ENCODE measurements at places on chromosomes 4 and X.

DNA sequence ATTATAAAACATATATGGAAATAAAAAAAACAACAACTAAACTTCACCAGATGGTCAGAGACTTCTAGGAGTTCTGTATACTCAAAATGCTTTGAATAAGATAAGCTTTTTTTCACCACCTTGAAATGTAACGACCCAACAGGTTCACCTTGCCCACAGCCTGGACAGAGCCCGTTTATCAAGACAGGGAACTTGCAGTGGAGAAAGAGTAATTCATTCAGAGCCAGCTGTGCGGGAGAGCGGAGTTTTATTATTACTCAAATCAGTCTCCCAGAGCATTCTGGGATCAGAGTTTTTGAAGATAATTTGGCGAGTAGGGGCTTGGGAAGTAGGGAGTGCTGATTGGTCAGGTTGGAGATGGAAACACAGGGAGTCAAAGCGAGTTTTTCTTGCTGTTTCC, 38.5 kb downstream of the AGA start:
- no peak for DNase-seq

DNA sequence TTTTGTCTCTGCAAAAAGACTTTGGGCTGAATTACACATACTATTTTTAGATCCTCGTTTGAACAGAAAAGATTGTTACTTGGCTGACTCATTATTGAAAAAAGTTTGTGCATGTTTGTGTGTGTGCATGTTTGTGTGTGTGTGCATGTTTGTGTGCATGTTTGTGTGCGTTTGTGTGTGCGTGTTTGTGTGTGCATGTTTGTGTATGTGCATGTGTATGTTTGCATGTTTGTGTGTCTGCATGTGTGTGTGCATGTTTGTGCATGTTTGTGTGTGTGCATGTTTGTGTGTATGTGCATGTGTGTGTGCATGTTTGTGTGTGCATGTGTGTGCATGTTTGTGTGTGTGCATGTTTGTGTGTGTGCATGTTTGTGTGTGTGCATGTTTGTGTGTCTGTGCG, 201.1 kb upstream of the FAT1 start:
- no peak for DNase-seq

GRCh38 chr4:119165767-119166166, 30.1 kb downstream of the MYOZ2 start:
- DNase-seq = no peak

GRCh38 chrX:153611298-153612095, 12.6 kb upstream of the CCNQ start:
- DNase-seq = no peak

DNA sequence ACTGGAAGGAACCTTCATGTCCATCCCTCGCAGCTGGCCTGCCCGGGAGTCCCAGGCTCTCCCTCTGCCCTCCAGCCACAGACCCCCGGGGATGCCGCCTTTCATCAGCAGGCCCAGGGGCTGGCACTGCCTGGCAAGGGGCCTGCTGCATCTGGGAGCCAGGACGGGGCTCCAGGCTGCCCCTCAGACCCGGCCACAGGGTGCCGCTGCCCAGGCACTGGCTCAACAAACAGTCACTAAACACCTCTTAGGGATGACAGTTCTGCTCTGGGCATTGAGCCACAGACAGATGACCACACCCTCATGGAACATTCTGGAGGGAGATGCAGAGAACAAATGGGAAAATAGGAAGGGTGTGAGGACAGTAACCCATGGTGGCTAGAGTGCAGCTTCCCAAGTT, 109.3 kb downstream of the HMX1 start:
- DNase-seq = no peak

DNA sequence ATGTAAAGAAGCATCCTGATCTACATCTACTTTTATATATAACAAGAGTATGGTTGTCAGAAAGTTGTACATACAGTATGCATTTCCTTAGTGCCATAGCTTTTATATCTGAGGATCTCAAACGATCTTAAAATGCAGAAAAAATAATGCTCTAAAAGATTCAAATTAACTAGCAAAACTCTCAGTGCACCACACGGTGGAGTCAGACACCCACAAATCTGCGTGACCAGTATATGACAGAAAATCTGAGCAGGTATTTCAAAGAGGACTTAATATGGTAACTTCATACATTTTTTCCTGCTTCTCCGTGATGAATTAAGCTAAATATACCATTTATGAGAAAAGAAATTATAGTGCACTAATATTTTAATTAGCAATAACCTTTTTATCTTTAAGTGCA, 803.0 kb downstream of the DMD start:
- no peak for DNase-seq

- DNase-seq = no peak
Measured at GRCh38 chr4:2848449-2848848, 4.8 kb downstream of the ADD1 start.

- no peak for DNase-seq
Measured at GRCh38 chr4:163762741-163763140, 268.3 kb downstream of the TMA16 start.

GRCh38 chr4:140344621-140345020, 28.8 kb upstream of the SCOC start:
- DNase-seq = no peak

GRCh38 chr4:113563691-113564378, 197.7 kb downstream of the CAMK2D start:
- DNase-seq = no peak

GRCh38 chr4:150149381-150149780, 71.1 kb downstream of the DCLK2 start:
- DNase-seq = peak; percentile 39

DNA sequence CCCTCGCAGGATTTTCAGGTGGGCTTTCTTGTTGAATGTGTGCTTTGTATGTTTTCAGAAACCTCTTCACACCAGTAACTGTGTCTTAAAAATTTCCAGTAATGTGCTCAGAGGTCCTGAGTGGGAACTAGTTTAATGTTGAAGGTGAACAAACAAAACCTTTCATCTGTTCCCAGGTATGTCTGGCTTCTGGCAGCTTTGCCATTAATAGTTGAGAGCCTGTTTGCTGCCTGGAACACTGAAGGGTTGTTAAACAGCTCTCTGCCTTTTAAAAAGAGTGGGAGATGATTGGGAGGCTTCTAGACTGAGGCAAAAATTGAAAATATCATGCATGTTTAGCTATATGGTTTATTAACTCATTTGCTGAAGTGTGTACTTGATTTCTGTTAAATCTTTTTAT, 161.2 kb upstream of the AGTR2 start:
- peak; percentile 1 for DNase-seq

DNA sequence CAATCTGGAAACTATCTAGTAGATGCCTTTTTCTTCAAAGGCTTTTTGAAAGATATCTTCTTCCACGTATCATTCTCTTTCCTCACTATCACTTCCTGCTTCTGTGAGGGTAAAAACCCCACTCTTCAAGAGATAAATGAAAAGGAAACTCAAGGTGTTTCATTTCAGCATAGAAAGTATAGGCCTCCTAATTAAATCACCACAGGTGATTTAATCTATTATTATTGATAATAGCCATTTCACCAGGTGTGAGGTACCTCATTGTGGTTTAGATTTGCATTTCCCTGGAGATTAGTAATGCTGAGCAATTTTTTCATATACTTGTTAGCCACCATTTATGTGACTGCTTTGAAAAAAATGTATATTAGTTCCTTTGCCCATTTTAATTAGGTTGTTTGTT, 92.0 kb upstream of the EMCN start:
- DNase-seq = no peak

DNA sequence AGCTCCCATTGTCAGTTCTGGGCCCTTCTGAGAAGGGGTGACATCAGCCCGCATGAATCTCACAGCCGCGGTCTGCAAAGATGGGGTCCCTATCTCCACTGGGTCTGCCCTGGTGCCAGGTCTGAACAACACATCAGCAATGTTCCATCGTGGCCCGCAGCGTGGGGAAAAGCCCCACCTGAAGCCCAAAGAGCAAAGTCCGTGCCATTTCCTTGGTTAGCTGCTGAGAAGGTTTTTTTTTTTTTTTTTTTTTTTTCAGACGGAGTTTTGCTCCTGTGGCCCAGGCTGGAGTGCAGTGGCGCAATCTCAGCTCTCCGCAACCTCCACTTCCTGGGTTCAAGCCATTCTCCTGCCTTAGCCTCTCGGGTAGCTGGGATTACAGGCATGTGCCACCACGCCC, 79.4 kb downstream of the DCTD start:
- DNase-seq = no peak

GRCh38 chr4:156336511-156336910, 382.8 kb upstream of the CTSO start:
- no peak for DNase-seq

DNA sequence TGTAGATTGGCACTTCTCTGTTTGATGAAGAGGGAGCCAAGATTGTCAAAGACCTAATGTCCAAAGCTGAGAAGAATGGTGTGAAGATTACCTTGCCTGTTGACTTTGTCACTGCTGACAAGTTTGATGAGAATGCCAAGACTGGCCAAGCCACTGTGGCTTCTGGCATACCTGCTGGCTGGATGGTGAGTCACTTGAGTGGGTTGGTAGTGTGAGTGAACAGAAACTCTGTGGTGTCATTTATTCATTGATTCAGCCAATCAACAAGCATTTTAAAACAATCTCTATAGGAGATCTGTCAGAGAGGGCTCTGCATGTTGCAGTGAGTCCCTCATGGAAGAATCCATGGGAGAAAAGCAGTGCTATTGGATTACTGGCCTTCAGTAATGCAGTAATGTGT, 16.3 kb downstream of the TAF9B start:
- DNase-seq = no peak

GRCh38 chrX:24024819-24025740, 1.9 kb downstream of the KLHL15 start:
- DNase-seq = peak; percentile 91

DNA sequence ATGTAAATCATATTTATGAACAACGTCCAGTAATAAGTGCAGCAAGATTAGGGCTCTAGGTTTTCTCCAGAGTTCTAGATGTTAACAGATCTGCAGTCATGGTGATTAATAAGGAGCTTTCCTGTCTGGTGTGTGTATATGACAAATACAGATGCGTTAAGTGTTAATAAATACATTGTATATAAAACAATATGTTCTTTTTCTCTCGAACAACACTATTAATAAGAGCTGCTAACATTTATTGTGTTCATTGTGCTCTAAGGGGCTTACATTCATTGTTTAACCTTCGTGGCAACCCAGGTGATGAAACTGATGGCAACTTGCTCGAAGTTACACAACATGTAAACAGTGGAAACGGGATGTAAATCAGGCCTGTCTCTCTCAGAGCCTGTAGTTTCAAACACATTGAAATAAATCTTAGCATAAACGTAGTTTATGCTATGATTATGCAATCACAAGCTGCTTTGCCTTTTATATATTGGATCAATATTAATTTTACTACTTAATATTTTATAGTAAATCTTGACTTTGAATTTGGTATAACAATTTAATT, 547 bp upstream of the CLGN start:
- DNase-seq = no peak
